ENCODE measurements at places on chromosomes 6 and 20.

DNA sequence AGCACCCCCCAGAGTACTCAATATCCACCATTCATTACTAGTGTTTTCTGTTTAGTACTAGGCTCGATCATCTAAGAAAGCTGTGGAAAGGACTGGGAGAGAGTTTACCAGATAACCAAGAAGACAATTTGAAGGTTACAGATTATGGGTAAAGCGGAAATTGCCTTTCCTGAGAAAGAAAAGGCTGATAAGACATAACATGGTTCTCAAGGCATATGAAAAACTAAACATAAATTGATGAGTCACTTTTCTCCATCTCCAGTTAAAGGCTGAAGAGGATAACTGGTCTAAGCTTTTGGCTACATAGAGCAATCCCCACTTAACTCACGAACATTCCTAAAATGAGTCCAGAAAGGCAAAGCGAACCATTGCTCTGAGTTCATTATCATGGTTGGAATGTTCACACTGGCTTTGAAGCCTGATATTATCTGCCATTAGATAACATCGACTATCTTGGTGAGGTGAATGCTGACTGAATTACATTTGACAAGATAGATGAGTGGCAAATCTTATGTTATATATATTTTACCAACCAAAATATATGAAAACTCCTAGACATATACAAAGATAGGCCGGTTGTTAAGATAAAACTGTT is 65.8 kb downstream of the BTBD9 start:
- no peak for DNase-seq

DNA sequence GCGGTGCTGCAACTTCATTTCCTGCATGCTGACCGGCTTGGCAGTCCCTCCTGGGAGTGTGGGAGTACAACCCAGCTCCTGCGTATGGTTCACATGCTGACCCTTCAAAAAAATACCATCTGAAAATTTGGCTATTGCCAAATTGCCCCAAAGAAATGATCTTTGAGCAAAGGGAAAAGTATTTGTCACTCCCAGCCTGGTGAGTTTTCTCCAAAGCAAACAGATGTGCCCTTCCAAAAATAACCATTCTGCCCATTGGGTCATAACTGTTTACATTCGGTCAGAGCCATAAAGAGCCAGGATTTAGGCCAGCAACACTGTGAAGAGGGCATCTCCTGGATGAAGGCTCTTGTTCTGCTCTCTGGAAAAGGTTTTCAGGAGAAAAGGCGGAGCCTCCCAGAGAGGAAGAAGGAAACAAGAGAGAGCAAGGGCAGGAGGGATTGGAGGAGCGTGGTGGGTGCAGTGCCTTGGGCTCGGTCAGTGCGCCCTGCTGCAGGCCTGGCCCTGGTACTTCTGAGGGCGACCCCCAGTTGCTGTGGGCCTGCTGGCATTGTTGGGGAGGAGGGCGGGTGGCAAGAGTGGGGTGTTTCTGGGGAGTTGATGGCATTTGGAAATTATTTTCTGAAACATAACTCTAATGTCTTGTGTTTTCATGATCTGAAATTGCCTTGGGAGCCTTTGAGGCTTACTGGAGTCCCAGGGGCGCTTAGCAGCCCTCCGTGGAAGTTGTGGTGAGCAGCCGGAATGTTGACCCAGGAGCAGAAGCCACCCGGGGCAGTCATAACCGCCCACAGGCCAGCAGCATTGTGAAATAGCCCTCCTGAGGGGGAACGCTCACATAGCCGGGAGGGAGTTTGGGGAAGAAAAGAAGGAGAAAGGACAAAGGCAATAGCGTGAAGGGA is 248.4 kb downstream of the MYLK4 start:
- no peak for DNase-seq

DNA sequence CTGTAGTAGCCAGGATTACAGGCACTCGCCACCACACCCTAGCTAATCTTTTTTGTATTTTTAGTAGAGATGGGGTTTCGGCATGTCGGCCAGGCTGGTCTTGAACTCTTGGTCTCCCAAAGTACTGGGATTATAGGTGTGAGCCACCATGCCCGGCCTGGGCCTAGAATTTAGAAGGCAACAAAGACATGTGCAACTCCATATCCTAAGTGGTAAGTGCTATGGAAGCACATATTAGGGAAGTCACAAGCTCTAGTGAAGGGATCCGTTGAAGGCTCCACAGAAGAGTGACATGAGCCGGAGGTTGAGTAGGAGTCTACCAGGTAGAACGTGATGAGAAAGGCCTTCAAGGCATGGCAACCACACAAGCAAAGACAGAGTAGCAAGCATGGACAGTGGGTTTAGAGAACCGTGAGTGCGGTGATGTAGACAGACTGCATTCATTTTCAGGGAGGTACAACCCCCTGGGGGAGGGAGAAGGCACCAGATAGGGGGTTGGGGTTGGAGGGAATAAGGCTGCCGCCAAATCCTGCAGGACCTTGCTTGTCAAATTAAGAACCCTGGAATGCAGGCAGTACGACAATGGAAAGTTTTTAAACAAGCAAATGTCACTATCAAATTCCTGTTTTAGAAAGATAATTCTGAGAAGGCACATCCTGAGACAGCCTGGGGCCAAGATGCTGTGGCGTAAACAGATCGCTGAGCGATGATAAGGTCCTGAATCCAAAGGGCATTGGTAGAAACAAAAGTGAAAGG is 50.2 kb downstream of the ARHGAP18 start:
- DNase-seq, result no peak

DNA sequence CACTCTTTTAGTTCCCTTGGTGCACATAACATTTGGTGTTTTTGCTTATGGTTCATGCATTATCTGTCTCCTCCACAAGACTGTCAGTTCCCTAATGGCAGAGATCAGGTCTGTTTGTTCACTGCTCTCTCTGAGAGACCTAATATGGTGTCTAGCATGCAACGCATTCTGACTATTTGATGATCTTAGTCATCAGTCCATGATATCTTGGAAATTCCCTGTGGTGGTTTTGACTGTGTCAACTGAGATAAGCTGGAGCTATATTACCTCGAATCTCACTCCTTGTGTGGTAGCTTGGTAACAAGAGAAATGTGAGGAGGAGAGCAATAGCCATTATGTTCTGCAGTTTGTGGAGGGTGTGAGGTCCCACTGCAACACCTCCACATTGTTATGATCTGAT is 229.8 kb downstream of the FRK start:
- DNase-seq, result no peak

GRCh38 chr6:139547122-139547776 is 172.8 kb upstream of the CITED2 start:
- no peak for DNase-seq

DNA sequence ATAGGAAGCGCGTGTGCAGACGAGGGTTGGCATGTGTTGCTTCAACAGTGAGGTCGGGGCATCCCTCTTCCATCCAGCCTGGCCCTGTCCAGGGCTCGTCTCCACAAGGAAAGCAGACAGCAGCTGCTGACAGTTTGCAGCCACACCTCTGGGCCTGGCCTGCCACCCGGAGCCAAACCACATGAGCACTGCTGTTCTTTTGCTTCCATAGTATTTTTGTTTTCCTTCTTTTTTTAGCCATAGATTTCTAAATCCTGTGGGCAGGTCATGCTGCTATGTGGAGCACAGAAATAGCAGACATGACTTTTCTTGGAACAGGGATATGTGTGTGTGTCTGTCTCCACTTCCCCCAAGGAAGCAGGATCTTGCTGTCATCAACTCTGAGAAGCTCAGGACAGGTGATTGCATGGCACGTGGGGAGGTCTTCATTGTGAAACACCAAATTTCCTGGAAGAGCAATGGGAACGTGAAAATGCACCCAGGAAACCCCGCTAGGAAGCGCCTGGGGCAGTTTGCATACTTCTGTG is 167.4 kb downstream of the DTNBP1 start:
- no peak for DNase-seq

DNA sequence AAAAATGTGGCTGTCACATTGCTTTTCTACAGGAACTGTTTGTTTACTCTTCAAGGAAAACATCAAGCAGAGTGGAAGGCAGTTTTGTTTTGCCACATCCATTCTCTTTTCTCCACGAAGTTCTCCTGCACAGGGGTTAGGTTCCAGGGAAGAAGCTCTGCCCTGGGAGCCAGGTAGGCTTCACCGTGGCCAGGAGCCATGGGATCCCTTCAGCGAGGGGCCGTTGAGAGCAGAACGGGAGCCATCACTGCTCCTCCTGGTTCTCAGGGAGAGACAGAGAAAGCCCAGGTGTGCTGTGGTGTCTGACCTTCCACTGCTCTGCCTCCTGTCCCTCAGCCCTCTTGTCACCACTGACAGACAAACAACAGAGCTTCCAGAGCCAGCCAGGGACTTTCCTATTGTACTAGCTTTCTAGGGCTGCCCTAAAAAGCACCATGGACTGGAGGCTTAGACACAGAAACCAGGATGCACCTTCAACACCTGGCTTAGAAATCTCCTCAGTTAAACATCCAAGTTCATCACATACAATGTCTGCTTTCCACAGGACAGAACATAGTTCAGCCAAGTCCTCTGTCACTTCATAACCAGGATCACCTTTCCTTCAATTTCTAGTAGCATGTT is 75.6 kb upstream of the SLC22A23 start:
- no peak for DNase-seq

Measured in activated CD4-positive, alpha-beta T cell treated with anti-CD3 and anti-CD28 coated beads, Interleukin-2, Interleukin-4, amounts not matched to agents 100 ng/mL and 50 ng/mL, durations not matched to agents 16 hours and 8 hours (primary cell).